ENCODE measurements at places on chromosomes 3 and 15. TPM values are rescaled to one million over a fixed set of nuclear protein-coding genes. Genes with fewer than 3 reads are reported as not detected.

IGF1R gene
- 10.7 TPM for polyA plus RNA-seq

CCR8 gene
- polyA plus RNA-seq: not detected

DNA sequence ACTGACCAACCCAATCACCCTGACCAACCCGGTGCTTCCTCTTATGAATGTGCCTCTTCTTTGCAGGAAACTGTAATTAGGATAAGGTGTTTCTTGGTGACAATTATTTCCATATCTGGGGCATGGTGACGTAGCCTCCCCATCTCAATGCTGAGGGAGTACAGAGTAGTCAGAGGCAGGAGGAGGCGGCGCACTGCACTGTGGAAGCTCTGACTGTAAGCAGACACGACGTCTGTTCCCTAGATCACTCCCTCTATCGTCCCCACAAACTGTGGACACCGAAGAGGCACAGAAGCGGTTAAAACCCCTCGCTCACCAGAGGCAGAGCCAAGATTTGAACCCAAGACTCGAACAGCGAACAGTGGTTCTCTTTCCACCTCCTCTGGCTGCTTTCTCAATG is 231.0 kb upstream of the IGF1R start:
- H3K4me1 ChIP-seq: no peaks in the 10 kb centered on the region
- no peak for DNase-seq
- no peak overlapping the region for H3K4me3 ChIP-seq
- no peak overlapping the region for H3K27ac ChIP-seq

- H3K27me3 ChIP-seq: no peaks in the 10 kb centered on the region
- no peaks in the 10 kb centered on the region for H3K36me3 ChIP-seq
- no peak overlapping the region for H3K27ac ChIP-seq
- no peak overlapping the region for H3K4me3 ChIP-seq
Observed at GRCh38 chr3:14810801-14811661, 7.7 kb upstream of the FGD5 start.

DNA sequence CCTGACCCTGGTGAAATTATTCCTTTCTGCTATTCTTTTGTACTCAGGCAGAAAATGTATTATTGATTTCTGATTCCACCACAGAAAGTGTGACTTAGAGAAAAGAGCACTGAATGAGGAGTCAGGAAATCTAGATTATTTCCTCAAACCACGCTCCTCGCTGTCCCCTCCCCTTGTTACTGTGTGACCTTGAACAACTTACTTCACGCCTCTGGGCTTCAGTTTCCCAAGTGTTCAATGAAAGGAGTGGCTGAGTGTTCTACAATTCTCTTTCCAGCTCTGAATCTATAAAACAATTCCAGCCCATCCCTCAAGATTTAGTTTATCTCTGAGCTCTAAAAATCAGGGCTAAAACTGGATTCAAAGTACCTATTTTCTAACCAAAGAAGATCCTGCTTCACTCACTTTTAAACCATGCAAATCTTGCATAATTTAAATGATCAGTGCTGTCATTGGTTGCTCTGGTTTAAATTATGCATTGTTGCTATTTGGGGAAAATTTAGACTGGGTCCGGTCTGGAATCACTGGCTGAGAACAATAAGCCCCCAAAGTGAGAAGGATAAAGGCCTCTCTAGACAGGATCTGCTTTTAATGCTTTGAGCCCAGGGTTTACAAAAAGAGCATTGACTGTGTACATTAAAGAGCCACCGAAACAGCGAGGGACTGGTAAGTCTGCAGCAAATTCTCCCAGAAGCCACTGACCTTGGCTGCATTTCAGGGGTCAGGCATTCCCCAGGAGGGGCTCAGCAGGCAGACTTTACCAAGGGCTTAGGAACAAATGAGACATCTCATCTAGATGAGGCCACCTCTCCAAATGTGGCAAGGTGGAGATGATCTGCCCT is 3.2 kb downstream of the TNIK start:
- DNase-seq: no peak
- no peaks in the 10 kb centered on the region for H3K36me3 ChIP-seq

TRMT10C gene
- 37.3 TPM for polyA plus RNA-seq

DNA sequence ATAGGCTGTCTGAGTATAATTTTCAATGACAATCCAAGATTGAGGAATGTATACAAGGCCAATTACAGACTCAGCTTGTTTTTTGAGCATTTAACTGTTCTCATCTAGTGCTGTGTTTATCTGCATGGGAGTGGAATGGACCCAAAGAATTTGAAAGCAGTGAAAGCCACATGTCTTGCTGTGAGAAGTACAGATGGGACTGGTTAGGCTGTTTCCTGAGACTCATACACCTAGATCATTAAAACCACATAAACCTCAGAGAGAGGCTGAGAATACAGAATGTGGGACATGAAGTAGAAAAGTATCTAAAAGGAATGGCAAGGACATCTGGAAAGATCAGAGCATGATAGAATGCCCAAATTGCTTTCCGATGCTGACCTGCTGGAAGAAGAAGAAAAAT is 224.6 kb downstream of the NLGN1 start:
- no peak overlapping the region for H3K4me3 ChIP-seq
- H3K27ac ChIP-seq: no peak overlapping the region
- DNase-seq: no peak
- H3K36me3 ChIP-seq: no peaks in the 10 kb centered on the region

- H3K36me3 ChIP-seq: no peaks in the 10 kb centered on the region
- no peak overlapping the region for H3K27ac ChIP-seq
- H3K4me3 ChIP-seq: no peak overlapping the region
- no peaks in the 10 kb centered on the region for H3K27me3 ChIP-seq
Observed at GRCh38 chr3:141178026-141178425, 53.6 kb upstream of the PXYLP1 start.

DNA sequence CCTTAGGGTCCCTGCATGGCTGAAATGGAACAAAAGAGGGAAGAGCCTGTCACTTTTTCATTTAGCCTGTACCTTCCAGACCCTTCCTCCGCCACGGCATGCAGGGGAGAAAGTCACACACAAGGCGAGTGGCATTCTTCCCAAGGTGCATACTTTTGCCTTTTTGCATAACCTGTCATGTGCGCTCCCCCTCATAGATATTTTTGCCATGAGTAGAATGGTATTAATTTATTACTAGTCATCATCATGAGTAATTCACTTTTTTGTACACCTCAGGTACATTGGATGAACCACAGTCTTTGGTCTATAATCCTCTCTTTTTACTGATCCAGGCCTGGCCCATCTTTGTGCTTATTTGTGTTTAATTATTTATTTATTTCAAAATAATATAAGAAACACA is 8.9 kb upstream of the BUB1B start:
- H3K27ac ChIP-seq: no peak overlapping the region
- no peak for DNase-seq
- no peak overlapping the region for H3K4me3 ChIP-seq
- no peaks in the 10 kb centered on the region for H3K27me3 ChIP-seq
- H3K4me1 ChIP-seq: no peaks in the 10 kb centered on the region

- no peak for DNase-seq
- H3K27me3 ChIP-seq: no peaks in the 10 kb centered on the region
- H3K4me1 ChIP-seq: no peaks in the 10 kb centered on the region
- no peaks in the 10 kb centered on the region for H3K36me3 ChIP-seq
- H3K27ac ChIP-seq: no peak overlapping the region
Observed at GRCh38 chr3:27666708-27667107, 55.4 kb downstream of the EOMES start.

DNA sequence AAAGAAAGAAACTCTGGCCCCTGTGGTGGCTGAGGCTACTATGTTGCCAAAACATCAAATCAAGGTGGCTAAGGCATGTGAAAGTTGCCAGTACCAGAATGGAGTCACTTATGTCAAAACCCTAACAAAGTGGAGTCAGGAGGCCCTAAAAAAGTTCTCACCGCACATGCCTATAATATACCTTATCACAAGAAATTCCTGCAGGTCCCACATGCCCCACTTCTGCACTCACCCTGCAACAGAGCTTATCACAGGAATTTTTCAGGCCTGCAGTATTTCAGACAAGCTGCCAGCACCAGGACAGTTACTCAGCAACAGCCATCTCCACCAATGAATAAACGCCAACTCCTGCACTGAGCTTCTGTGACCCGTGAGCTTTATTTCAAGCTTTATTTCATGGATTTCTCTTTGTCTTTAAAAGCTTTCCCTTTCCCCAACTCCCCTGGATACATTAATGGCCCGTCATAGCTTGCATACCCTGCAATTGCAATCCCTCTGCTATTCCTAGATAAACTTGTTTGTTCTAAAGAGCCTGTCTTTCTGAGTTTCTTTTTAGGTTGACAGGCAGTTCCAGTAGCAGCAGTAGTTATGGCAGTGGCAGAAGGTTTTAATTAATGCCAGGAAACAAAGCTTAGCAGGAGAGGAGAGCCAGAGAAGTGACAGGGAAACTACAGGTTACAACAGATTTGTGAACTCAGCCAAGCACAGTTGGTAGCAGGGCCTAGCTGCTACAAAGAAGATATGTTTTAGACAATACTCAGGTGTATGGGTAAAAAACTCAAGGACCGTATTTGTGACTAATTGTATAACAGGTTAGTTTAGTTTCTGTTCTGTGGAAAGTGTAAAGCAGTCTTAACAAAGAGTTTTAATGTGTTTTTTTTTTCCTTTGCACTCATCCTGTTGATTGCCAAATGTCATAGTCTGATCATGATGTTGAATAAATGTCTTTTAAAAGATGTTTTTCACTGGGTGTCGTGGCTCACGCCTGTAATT is 15.9 kb upstream of the TMEM42 start:
- no peak overlapping the region for H3K27ac ChIP-seq
- H3K27me3 ChIP-seq: no peaks in the 10 kb centered on the region
- H3K36me3 ChIP-seq: no peaks in the 10 kb centered on the region
- no peak overlapping the region for H3K4me3 ChIP-seq
- no peaks in the 10 kb centered on the region for H3K4me1 ChIP-seq

GRCh38 chr3:120506076-120506827 is 55.5 kb upstream of the FSTL1 start:
- H3K27me3 ChIP-seq: no peaks in the 10 kb centered on the region
- no peak overlapping the region for H3K27ac ChIP-seq
- DNase-seq: no peak
- no peak overlapping the region for H3K4me3 ChIP-seq
- H3K4me1 ChIP-seq: no peaks in the 10 kb centered on the region

DNA sequence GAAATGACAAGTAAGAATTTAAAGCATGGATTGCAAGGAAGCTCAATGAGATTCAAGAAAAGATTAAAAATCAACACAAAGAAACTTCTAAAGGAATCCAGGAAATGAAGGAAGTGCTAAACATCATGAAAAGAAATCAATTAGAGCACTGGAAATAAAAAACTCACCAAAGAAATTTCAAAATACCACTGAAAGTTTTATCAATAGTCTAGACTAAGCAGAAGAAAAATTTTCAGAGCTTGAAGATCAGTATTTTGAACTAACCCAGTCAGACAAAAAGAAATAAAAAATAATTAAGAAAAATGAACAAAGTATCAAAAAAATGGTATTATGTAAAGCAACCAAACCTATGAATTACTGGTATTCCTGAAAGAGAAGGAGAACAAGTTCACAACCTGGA is 60.6 kb downstream of the FAM227B start:
- H3K4me3 ChIP-seq: no peak overlapping the region
- H3K36me3 ChIP-seq: no peaks in the 10 kb centered on the region
- no peaks in the 10 kb centered on the region for H3K27me3 ChIP-seq
- no peaks in the 10 kb centered on the region for H3K4me1 ChIP-seq

DNA sequence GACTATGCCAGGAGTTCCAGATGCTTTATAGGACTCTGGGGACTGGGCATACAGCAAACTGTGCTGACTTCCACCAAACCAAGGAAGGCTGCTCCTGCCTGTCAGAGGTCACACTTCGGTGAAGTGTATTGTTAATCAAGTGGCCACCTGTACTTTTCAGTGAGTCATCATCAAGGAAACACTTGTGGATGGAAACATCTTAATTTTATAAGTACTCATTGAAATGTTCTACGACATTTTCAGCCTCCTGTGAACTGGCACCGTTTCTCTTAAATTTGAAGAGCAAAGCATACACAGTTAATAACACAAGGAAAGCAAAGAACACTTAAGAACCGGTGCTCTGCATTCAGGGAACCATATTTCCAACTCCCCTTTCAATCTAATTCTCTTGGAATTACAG is 801.7 kb upstream of the DPPA4 start:
- no peak overlapping the region for H3K4me3 ChIP-seq
- H3K4me1 ChIP-seq: no peaks in the 10 kb centered on the region
- H3K27ac ChIP-seq: no peak overlapping the region

DNA sequence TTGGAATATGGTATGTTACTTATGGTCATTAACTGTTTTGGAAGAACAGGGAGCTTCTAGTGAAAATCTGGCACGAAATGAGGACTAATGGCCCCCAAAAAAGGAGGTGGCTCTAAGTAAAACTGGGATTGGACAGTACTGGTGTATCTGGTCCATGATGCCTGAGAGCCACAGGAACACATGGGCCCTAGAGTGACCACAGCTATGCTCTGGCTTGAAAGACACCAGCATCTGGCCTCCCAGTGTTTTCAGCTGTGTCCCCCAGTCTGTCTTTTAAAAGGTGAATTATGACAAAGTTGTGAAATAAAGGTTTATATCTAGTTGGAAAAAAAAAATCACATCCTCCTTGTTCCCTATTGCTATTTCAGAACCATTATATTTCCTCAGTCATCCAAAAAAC is 64.5 kb downstream of the GSK3B start:
- H3K36me3 ChIP-seq: no peaks in the 10 kb centered on the region
- H3K4me3 ChIP-seq: no peak overlapping the region
- DNase-seq: no peak
- H3K27me3 ChIP-seq: no peaks in the 10 kb centered on the region
- peaks cover 3% of the 10 kb centered on the region for H3K4me1 ChIP-seq
- H3K27ac ChIP-seq: no peak overlapping the region

SLC6A1 gene
- not detected for polyA plus RNA-seq

GUCA1C gene
- polyA plus RNA-seq: not detected

- H3K4me3 ChIP-seq: no peak overlapping the region
- no peaks in the 10 kb centered on the region for H3K27me3 ChIP-seq
- DNase-seq: no peak
- no peaks in the 10 kb centered on the region for H3K4me1 ChIP-seq
- H3K36me3 ChIP-seq: no peaks in the 10 kb centered on the region
Observed at GRCh38 chr15:76107169-76107568, 47.4 kb downstream of the TMEM266 start.

DNA sequence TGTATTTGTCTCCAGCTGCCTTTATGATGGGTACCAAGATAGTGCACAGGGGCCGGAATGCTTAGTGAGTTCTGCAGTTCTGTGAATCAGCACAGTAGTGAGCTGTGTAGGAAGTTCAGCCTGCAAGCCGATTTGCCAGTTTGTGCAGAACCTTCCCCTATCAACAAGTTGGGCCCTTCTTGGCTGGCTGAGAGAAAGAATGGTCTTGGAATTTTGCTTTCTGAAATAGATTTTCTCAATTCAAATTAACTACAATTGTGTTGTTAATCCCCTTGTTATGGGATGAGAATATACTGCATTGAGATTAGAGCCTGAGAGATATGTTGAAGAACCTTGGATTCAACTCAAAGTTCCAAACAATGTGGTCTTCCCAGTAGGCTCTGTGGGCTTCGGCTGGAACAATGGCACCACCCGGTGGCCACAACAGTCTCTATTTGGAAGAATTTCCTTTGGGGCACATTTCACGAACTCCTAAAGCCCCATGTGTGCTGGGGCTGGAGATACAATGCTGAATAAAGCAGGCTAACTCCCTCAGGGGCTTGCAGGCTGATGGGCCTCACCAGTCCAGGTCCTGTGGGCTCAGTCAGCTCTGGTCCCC is 59.1 kb downstream of the TRIM42 start:
- no peaks in the 10 kb centered on the region for H3K36me3 ChIP-seq
- no peak overlapping the region for H3K27ac ChIP-seq
- H3K4me3 ChIP-seq: no peak overlapping the region
- no peaks in the 10 kb centered on the region for H3K27me3 ChIP-seq
- no peaks in the 10 kb centered on the region for H3K4me1 ChIP-seq

BTD gene
- polyA plus RNA-seq: 18.8 TPM

GRCh38 chr3:61811652-61812051 is 250.3 kb downstream of the PTPRG start:
- no peak for DNase-seq
- no peaks in the 10 kb centered on the region for H3K27me3 ChIP-seq
- H3K27ac ChIP-seq: no peak overlapping the region
- H3K36me3 ChIP-seq: no peaks in the 10 kb centered on the region
